Sigmoid colon (tissue), 7 donors: ENCODE measurements at places on chromosomes 7 and 10. TPM values are rescaled to one million over a fixed set of nuclear protein-coding genes. Genes with fewer than 3 reads are reported as not detected.

DNA sequence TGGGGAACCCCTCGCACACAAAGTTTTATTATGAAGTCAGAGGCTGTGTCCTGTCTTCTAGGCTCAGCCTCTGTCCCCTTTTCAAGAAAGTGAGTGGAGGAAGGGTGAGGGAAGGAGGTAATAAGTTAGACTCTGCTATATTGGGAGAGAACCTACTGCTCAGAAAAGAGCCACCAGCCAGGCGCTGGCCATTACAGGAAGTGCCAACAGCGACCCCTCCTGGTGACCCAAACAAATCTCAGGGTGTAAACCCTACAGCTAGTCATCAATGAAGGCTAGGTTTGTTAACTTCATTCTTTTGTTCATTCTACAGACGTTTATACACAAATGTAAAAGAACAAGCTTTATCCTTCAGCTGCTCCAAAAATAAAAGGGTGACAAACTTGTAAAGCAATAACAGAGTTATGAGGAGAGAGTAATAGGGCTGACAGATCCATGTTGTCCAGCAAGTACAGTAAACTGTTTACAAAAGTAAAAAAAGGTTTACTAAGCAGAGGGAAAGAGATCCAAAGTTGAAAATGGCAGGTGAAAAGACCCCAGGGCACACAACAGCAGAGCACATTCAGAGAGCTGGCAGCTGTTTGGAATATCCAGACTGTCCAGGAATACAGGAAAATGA is 82.7 kb downstream of the FAM204A start:
- DNase-seq: no peak

GRCh38 chr7:6530626-6531491 is 20.4 kb downstream of the GRID2IP start:
- no peak for DNase-seq

DNA sequence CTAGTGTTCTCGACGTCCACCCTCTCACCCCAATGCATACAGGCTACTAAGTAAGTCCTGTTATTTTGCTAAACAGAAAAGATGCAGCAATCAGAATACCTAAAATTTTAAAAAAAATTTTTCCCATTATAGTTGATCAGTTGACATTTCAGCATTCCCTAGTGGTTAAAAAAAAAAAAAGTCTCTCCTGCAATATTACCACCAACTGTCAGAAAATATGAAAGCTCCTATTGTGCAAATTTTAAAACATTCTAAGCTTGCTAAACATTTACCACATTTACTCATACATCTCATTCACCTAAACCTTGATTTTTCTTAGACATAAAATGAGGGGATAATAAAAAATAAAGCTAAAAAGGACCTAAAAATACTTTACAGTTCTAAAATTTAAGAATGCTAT is 165.6 kb downstream of the AVL9 start:
- DNase-seq: no peak

Gene RBP3
- not detected for total RNA-seq

Gene GPR15LG
- total RNA-seq: not detected

Gene ARMS2
- total RNA-seq: not detected

Gene FXYD4
- not detected for total RNA-seq

- DNase-seq: no peak
These were observed 321.1 kb upstream of the NPVF start for GRCh38 chr7:25549271-25549921.

Gene AFAP1L2
- 24.3 TPM for total RNA-seq

Gene JAKMIP3
- total RNA-seq: 0.49 TPM

DNA sequence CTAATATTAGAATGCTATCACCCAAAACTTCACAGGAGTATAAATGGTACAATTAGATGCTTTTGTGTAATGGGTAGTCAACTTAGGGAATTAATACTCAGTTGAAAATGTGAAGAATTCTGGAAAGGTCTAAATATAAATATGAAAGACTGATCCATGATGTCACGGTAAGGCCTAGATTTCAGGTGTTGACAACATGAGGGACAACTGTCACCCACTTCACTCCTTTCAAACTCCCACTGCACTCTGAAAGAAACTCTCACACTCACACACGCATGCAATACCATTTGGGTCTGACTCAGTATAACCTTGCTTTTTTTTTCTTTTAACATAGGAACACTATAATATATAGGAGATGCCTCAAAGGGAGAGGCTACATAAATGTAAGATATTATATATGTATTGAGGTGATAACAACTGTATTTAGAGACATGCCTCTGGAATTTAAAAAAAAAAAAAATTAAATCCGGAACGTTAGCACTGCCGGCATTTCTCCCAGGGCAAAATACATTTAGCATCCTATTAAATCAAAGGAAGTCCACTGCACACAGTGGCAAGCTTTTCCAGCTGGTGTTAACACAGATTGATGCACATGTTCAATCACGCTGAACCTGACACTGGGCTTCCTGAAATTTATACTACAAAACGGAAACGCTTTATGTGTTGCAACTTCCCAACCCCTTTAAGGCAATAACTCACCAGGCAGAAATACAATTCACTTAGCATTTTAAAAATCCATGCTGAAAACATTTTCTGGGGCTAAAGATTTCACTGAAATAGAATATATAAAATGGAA is 74.9 kb downstream of the RSU1 start:
- DNase-seq: no peak

Gene ZNF277
- total RNA-seq: 40.0 TPM

Gene PVRIG
- total RNA-seq: 0.95 TPM

Gene PHKG1
- total RNA-seq: 5.5 TPM

Gene ANKRD61
- not detected for total RNA-seq

DNA sequence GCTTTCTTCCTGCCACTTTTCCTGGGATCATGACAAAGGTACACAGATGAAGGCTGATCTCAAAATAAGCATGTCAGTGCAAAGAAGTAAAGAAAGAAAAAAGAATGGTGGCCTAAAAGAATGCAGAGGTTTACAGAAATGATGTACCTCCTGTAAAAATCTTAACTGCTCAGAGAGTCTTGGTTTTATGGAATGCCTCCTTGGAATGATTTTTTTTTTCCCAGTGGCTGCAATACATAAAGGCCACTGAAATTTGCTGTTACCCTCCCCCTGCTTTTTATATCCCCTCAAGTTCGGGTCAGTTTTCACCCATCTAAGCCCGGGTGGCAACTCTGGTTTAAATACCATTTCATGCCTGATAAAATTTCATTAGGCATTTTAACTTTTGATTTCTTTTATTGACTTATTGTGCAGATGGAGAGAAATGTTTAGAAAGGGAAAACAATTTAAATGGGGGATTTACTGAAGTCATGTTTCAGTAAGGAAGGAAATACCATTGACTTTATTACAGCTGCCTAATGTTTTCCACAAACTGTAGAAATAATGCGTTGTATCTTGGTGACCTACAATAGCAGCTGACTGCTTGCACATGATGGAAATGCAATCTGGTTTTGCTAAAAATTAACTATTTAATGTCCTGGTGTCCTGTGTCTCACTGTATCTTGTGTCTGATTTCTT is 102.5 kb downstream of the SAMD9 start:
- DNase-seq: no peak

DNA sequence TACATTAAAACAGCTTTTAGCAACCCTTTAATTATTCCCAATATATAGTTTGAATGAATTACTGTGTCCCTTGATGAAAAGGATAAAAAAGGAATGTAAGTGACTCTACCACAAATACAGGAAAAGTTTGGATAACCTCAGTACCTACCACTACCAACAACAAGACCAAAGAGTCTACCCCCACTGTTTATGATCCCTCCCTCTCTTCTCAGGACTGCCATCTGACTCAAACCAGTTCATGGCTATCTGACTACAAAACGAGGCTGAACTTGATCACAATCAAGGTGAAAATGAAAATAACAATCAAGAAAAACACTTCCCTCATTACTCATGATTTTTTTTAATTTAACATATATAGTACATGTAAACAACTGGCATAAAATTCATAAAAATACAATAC is 108.7 kb downstream of the DPY19L1 start:
- DNase-seq: no peak

Gene CDC14C
- not detected for total RNA-seq

Gene DYNC1I1
- total RNA-seq: 65.2 TPM

DNA sequence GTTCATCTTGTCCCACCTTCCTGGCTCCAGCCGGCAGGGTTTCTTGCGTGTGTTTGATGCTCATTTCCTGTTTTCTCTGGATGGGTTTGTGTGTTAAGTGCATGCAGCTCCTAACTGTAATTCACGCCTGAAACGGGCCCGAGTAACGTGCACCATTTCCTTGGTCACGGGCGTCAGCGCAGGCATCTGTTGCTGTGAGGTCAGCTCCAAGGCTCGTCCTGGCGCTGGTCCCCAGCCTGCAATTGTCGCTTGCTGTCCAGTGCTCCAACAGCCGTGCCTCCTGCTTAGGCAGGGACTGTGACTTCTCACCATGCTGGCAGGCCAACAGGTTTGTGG is 201.1 kb downstream of the GLRX3 start:
- DNase-seq: no peak

DNA sequence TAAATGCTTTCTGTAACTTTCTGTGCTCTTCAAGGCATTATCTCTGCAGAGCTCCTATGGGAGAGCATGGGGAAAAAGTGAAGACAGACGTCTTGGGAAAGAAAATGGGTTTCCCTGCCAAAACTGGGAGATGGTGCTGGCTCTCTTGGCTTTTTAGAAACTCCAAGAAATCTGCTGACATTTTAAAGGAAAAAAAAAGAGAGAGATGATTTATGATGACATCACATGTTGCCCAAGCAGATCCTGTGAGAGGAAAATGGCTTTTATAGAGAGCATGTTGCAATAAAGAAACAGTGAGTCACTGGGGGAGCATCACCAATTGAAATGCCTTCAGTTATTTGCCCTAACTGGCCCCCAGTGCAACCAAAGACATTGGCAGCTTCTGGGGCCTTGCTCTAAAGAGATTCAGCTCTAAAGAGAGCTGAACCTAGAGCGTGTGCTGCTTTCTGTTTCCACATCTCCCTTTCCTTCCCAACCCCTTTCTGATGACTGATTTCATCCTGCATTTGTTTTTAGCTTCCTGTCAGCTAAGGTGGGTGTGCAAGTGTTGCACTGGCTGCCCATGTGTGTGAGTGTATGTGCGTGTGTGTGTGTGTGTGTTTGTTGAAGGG is 37.7 kb downstream of the LRMDA start:
- DNase-seq: peak; percentile 85

Gene GRM8
- not detected for total RNA-seq
